ENCODE measurements at places on chromosomes 1 and 21.
A peak's percentile ranks its signal among the peaks of the same experiment; 100 is the strongest.

DNA sequence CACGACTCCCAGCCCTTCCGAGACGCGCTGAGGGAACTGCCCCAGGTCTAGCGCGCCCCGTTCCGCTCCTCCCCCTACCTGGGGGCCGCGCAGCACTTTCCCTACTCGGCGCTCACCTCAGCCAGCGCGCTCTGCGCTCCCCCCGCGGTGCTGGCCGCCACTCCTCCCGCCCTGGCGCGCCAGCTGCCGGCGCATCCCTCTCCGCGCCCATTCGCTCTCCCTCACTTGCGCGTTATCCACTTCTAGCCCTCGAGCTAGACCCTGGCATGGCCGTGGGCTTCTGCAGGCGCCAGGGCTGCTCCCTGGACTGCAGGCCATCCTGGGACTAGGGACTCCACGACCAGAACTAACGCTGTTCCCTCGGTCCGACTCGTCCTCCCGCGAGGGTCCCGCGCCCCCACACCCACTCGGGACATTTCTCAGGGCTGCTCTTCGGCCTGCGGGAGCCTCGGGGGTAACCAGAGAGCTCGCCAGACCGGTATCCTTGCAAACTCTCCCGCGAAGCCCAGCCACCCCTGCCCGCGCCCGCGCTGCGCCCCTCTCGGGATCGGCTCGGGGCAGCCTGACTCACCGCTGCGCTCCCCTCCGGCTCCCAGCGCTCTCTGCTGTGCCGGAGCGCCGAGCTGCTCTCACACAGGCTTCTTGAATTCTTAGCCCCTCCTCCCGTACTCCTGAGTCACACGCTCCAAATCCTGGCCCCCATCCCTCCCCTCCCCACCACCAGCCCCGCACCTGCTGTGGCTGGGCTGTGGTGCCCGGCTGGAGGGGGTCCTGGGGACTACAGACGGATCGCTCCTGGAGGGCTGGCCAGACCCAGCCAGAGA, at the start of gene NGF:
NGF (minus strand) TSS at position 617 of the 824 bp plus-strand sequence. CDS start 51,454 bp downstream, outside the sequence.
- peak; percentile 68 for DNase-seq

GRCh38 chr1:190904091-190904695, 426.5 kb upstream of the BRINP3 start:
- no peak for DNase-seq

DNA sequence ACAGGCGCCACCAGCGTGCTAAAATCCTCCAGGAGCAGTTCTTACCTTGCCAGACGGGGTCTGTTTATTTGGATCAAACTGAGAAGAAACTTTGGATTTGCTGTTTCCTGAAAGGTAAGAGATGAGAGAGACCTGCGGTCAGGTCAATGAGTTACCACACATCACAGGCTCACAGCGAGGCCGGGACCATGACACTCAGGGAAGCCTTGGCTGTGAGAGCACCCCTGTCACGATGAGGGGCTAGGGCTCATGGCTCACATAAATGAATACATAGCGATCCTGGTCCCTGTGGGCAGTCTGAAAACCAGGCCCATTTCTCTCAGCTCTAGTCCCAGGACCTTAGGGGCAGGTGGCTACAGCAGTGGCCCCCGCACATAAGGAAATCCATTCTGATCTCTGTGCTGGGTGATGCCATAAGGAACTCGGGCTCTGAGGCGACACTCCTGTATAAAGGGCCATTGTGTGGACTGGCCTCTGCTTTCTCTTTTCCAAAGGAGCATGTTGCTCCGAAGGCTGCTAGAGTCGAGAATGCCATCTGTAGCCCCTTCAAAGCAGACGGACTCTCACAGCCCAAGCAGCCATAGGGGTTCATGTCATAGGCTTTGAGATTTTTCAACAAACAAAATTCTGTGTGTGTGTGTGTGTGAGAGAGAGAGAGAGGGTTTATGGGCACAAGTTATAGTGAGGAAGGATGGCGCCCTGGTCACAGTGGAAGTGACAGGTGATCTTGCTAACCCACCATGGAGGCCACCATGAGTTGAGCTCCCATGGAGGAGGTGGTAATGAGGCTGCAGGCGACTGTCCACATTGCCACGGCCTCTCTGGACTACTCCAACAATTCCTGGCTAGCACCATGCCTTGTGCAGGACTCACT, 9.0 kb upstream of the SRM start:
- no peak for DNase-seq

- DNase-seq = no peak
These were observed 29.3 kb downstream of the SORT1 start for GRCh38 chr1:109368464-109368863.

DNA sequence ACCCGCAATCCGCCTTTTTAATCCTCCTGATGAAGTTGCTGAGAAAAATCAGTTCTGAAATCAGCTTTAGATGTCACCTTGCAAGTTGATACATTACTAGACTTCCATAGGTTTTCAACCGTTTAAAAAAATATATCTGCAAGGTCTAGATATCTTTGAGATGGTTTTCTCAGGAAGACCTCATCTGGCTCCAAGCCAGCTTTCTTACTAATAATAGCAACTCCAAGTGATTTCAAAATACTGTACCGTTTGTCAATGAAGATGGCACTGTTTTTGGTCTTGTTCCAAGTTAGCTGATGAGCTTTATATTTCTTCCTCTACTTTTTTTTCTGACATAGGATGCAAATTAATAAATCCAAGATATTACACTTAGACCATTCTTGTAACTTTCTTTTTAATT, 40.3 kb downstream of the LRRC8C start:
- no peak for DNase-seq

- DNase-seq = no peak
These were observed 75.4 kb downstream of the ABCA4 start for GRCh38 chr1:94045465-94046056.

- no peak for DNase-seq
These were observed 146.8 kb upstream of the RAB4A start for GRCh38 chr1:229124116-229124515.

GRCh38 chr1:96475903-96476302, 245.7 kb upstream of the PTBP2 start:
- DNase-seq = peak; percentile 4

- DNase-seq = no peak
These were observed 11.5 kb downstream of the TNFSF4 start for GRCh38 chr1:173195596-173196088.

- DNase-seq = no peak
These were observed 202.1 kb downstream of the NCAM2 start for GRCh38 chr21:21200103-21200938.

DNA sequence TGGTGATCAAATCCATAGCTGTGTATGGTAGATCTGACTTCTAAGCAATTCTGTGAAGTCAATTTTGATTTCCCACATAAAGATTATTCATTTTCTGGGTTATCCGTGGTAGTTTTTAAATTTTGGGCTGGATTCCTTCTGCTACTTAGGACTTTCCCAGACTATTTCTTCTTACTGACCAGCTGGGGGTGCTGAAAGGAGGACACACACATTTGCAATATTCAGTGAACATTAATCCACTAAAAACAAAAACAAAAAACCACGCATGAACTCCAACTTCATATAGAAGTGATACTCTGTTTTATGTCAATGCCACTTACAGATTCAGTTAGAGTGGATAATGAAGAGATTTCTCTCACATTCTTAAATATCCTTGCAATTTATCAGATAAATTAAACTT, 105.4 kb downstream of the KCTD3 start:
- no peak for DNase-seq

DNA sequence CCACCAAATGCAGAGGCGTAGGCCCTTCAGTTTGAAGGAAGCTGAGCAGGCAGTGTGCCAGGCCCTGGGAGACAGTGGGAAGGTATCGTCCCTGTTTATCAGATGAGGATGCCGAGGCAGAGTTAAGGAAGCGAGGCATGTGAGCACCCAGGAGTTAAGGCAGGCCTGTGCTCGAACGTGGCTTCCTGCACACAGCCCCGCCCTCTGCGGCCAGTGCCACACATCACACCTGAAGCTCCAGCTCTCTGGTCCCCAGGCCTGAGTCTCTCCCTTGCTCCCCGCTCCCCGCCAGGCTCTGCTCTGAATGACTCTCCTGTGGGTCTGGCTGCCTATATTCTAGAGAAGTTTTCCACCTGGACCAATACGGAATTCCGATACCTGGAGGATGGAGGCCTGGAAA, 32.1 kb downstream of the EPHX1 start:
- no peak for DNase-seq

DNA sequence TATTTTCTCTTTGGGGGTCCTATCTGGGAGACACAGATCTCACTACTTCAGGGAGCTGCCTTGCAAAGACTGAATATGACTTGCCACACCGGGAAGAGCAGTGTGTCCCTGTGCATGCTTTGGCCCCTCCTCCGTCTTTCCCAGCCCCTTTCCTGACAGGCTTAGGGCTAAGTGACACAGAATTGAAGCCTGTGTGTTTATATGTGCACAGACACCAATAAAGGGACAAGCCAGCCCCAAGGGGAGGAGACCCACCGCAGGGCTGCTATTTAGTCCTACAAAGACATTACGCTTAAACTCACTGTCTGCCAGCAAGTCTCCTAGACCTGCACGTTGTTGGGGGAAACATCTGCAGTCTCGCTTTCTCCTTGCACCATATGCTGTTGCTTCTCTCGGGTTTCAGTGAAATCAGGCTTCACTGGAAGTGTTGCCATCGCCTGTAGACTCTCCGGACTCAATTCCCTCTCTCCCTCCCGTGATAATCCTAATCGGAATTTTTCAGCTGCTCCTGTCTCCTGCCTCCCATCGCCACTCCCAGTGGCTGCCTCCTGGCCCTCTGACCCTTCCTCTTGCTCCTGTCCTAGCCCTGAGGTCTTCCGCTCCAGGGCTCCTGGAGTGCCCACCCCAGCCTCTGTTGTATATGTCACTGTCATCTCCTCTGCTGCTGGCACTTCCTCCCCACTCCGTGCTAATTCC, 58.5 kb upstream of the LRRC53 start:
- DNase-seq = no peak

- no peak for DNase-seq
These were observed 49.1 kb upstream of the DMRTB1 start for GRCh38 chr1:53410100-53410541.

DNA sequence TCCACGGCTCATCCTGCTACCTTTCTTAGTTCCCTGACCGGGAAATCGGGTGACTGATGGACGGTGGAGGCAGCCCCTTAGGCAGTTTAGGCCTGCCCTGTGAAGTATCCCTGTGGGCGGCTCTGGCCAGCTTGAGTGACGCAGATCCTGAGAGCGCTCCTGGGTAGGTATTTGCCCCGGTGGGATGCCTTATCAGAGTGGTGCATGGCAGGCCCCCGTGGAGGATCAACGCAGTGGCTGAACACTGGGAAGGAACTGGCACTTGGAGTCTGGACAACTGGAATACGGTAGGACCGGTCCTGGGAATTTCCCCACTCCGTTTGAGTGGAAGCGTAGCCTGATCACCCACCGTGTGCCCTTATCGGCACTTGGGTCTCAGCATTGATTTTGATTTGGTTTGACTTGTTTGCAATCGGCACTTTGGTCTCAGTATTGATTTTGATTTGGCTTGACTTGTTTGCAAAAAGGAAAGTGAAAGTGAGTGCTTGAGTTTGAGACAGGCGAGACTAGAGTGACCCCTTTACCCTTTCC, 15.2 kb downstream of the PLA2G2F start:
- no peak for DNase-seq

- DNase-seq = no peak
These were observed 6.2 kb upstream of the TEX35 start for GRCh38 chr1:178506669-178507068.

DNA sequence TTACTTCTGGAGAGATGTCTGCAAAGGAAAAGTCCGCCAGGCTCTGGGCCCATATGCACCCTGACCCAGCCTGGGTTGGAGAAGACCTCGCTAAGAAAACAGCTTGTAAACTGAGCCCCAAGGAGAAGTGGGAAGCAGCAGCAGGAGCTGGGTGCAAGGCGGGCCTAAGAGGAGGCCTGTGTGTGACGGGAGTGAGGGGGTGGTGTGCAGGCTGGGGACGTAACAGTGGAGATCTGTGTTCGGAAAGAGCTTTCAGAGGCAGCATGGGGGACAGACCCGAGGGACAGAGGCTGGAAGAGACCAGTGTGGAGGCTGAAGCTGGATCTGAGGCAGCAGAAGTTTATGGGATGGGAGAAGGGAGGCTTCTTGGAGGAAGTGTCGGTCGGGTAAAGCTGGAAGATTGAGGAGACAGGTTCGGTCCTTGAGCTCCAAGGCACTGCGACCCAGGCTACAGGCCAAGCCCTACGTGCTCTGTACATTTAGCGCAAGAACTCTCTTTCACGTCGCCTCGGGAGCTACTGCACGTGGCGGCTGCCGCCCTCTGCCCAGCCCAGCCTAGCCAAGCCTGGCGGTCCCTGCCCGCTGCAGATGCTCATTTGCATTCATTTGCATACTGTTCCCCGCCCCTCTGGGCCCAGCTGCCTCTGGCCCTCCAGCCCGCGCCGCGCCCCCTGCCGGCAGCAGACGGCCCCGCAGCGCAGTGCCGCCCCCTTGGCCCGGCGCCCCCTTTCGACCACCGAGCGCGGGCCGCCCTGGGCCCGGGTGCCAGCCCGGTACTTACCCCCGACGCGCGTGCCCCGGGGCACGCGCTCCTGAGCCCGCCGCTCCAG, 6.3 kb downstream of the HPCA start:
- DNase-seq = peak; percentile 67

GRCh38 chr1:41503538-41504113, 19.1 kb upstream of the EDN2 start:
- no peak for DNase-seq

DNA sequence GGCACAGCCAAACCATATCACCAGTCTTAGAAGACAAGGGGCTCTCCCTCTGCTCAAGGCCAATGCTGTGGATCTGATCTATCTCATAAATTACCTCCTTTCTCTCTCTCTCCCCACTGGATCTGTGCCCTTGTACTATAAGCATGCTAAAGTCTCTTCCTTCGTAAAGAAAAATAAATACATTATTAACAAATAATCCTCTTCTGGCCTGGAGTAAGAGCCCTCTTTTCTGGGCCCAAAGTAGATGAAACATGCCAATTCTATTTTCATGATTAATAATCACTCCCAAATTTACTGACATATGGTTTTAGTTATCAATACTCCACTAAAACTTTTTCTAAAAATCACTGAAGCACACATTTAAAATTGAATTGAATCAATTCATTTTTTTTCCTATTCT, 889.7 kb downstream of the ADGRL2 start:
- DNase-seq = no peak

- peak; percentile 8 for DNase-seq
These were observed 43.6 kb upstream of the ROR1 start for GRCh38 chr1:63730211-63730610.

DNA sequence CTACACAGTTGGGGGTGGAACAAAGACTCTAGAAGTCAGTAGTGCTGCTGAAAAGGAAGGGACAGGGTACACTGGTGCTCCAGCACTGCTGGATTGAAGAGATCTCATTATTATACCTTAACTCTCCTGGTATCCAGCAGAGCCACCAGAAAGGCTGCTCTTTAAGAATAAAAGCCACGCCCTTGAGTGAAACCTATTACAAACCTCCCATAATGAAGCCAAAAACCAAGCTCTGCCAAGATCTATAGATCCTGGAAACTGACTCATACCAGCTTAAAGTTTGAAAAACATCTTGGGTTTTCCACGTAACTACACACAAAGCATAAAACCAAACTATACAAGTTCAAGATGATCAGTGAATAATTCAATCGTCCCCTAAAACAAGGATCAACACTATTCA, 38.0 kb downstream of the ADSS2 start:
- no peak for DNase-seq

Measured in NCI-H1105 treated with DMSO at 0.1 percent for 48 hours (cell line).